ENCODE measurements at places on chromosomes 3 and 15. TPM values are rescaled to one million over a fixed set of nuclear protein-coding genes. Genes with fewer than 3 reads are reported as not detected.
A peak's percentile ranks its signal among the peaks of the same experiment; 100 is the strongest.

DNA sequence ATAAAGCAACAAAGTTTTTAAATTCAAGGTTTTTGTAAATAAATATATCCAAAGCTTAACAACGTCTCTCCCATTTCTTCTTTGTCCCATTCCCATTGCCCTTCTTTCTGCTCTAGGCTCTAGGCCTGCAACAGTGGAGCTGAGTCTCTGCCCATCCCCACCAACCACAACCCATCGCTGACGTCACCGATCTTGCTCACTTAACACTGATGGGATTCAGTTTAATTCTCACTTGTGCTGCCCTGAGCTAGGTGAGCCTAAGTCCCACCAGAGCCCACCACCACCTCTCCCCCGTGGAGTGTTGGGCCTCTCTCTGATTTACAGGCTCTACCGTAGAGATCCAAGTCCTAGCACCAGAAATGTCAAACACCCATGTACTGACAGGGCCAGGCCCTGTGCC lies 61.3 kb upstream of the RAB6B start:
- ATAC-seq, result no peak

GRCh38 chr3:73498764-73499622 lies 125.7 kb downstream of the PDZRN3 start:
- ATAC-seq, result no peak

- ATAC-seq, result no peak
Observed at GRCh38 chr15:70503798-70504298, 259.5 kb downstream of the UACA start.

- ATAC-seq, result no peak
Observed at GRCh38 chr15:25239471-25240345, 199.1 kb downstream of the UBE3A start.

- peak; percentile 8 for ATAC-seq
Observed at GRCh38 chr3:14539742-14540491, at the start of gene GRIP2. TSS of gene GRIP2 (minus strand) at chr3:14540342. CDS start at chr3:14540308, 34 bp downstream.

- ATAC-seq, result no peak
Observed at GRCh38 chr3:106534206-106534605, 665.4 kb upstream of the CBLB start.

DNA sequence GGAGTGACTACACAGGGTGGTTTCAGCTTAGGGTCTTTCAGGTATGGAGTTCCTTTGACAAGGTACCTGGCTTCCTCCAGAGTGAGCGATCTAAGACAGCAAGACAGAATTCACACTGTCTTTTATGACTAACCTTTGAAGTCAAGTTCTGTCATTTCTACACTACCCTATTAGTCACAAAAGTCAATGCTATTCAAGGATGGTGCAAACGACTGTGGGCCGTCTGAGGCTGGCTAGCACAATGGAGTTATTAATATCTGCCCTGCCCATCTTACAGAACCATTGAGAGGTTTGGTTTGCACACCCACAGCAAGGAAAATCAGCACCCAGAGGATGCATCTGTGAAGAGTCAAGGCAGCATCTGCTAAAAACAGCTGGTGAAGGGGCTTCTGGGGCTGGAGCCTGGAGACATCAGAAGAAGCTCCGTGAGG lies 62.9 kb upstream of the XCR1 start:
- no peak for ATAC-seq

DNA sequence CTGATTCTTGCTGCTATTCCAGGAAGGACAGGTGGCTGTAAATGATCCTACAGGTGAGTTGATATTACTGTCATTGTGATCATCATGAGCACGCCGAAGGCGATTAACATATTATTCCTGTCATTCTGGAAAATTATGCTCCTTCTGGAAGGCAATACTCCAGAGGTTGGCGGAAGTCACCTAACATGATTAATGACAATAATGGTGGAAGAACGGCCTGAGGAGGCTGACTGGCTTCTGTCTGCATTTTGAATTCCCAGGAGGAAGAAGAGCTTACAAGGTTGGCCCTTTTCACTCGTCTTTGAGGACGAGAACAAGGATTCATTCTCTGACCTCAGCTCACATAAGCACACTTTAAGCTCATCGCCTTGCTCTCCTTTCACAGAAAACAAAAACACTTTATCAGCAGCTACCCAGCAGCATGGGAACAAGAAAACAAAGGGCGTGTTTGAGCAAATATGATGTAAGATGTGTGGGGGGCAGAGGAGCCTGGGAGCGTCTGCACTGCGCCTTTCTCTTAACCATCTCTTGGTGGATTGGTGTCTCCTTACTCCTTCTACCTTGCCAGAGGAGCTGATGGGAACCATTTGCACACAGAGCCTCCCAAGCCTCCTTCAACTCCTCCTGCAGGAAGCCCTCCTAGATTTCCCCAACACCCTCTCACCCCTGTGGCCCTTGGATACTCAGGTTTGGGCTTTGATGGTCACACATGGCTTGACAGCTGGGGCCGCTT lies 23.0 kb downstream of the ACSBG1 start:
- no peak for ATAC-seq

DNA sequence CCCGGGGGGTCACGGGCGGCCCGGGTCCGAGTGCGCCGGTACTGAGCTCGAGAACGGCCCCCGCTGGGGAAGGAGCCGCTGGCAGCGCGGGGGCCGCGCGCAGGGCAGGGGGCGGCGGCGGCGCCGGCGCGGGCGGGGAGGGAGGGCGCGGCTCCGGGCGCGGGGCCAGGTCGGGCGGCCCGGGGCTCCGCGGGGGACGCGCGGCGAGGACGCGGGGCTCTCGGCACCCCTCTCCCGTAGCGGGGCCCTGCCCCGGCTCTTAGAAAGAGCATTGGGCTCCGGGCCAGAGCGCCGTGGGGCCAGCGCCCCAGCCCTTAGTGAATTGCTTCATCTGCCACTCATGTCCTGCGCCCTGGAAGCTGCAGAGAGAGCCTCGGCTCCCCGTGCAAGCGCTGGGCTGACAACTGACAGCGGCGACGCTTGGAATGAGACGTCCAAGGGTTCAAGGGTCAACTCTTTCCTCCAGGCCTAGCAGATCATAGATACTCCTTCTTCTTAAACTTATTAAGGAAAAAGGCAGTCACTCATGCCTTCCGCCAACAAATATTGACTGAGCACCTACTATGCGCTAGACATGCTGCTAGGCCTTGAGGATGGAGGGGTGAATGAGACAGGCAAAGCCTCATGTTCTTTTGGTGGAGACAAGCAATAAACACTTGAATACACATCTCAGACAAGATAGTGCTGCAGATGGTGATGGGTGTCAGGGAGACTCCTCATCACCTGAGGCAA lies 140.8 kb downstream of the SMAD6 start:
- peak; percentile 77 for ATAC-seq

DNA sequence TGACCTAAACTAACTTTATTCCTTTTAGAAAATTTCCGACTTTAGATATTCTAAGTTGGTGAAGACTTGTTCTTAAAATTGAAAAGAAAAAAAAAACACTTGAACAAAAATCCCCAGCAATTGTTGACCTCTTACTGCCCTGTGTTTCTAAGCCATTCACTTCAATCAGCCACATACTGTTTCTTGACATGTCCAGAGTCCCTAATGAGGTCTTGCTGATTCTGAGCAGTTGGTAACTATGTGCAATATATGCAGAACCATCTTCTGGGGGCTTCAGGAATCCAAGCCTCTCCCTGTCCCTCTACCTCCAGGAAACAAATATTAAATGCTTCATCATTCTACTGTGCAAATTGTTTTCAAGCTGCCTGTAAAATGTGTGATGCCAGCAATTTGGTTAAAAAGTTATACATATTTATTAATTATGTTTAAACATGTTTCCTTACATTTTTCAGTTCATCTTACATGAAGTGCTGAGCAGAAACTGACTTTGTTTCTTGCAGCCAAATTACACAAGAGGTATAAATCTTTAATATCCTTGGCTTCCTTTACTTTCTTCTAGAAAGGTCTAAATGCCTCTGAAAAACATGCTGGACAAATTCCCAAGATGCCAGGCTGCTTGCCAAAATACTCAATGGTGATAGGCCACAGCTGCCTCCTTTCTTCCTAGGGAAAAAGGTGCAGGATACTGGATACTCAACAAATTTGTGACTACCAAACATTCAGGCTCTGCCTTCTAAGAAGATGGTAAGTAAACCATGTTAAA lies 19.8 kb upstream of the GYG1 start:
- peak; percentile 60 for ATAC-seq

- no peak for ATAC-seq
Observed at GRCh38 chr3:43869491-43869890, 178.8 kb downstream of the ABHD5 start.

GRCh38 chr3:17030956-17031652 lies 146.3 kb downstream of the PLCL2 start:
- no peak for ATAC-seq

DNA sequence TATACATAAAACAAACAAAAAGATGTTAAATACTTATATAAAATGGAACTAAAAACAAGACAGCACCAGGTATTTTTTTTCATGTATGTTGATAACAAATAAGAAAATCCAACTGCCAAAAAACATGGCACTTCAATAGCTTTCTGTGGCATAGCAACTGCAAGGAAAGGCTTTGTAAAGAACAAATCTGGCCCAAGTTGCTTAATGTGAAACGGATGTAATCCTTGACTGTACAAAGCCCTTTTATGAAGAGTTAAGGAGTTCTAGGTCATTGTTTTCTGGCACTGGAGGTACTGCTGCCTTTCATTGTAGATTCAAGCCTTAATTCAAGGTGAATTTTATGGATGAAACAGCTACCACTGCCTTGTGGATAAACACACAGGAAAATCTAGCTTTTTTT lies 68.8 kb upstream of the SLC12A8 start:
- no peak for ATAC-seq

- no peak for ATAC-seq
Observed at GRCh38 chr15:89335298-89336041, 846 bp upstream of the POLG start.

GRCh38 chr3:13644341-13645117 lies 95.6 kb downstream of the FBLN2 start:
- no peak for ATAC-seq

DNA sequence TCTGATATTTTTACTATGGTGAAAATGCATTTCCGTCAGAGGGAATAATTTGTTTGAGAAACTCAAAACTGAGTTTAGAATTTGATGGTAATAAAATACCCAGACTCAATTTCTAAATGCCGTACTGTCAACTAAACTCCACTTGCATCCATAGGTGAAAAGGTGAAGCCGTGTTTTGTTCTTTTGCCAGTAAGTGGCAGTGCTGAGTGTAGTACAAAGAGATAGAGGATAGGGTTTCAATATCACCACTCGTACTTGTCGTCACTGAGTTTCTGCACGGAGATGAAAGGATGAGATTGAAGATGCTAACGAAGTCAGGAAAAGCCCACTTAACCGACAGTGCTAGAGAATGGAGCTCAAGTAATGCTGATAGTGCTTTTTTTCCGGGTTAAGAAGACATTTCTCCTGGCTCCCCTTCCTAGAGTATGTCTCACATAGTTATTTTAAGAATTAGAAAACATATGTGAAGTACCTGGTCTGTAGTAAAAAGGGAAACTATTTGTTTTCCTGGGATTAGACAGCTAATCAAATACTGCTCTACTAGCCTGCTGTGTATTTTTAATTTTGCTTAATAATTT lies 345.1 kb downstream of the IL5RA start:
- ATAC-seq, result no peak

DNA sequence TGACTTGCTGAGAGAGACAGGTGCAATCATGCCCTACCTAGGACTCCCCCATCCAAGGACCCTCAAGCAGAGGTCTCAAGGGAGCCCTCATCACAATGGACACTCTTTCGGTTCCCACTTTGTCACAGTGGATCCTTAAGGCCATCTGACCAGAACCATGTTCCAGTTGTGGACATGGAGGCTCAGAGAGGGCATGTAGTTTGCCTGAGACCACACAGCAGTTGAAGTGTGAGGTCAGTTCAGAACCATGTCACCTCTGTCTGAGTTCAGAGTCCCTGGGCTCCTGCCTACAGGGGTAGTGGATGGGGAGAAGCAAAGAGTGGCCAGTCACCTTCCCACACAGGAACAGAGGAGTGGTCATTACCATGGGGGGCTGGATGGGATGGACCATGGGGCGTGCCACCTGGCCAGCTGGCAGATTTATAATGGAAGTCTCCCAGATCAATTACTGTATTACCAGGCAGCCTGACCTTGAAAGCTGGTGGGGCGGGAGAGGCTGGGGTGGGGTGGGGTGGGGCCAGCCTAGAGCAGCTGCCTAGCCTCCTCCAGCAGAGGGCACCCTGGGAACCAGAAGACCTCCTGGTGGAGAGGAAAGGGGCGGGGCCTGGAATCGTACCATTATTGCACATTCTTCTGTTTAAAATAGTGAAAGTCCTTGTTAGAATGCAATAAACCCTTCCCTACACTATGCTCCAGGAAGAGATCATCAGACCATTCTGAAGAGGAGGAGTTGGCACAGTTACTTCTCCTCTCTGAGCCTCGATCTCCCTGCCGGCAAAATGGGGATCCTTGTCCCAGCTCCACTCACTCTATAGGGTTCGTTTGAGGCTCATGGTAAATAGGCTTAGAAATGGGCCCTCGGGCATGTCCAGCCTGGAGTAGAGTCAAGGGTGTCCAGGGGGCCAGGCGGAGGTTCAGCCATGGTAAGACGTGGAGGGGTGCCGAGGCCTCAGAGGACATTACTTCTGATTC lies 26.9 kb upstream of the LINGO1 start:
- no peak for ATAC-seq

DNA sequence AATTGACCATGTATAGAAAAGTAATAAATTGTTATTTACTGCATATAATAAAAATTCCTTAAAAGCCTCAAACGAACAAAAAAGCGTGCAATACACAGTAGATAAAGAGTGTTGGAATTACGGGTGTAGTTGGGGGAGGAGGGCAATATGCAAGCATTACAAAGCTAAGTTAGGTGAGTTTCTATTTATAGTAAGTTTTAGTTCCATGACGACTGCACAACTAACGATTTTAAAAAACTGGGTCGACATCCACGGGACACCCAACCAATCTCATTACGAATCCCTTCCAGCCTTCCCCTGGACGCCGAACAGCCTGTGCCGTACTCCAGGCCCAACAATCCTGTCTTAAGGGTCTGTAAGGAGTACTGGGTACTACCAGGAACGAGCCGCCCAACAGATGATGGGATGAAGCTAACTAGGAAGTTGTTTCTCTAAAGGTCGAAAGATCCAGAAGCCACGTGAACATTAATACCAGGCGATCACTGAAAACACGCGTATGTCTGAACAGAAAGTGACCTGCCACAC lies 677 bp downstream of the POLQ start:
- no peak for ATAC-seq

DNA sequence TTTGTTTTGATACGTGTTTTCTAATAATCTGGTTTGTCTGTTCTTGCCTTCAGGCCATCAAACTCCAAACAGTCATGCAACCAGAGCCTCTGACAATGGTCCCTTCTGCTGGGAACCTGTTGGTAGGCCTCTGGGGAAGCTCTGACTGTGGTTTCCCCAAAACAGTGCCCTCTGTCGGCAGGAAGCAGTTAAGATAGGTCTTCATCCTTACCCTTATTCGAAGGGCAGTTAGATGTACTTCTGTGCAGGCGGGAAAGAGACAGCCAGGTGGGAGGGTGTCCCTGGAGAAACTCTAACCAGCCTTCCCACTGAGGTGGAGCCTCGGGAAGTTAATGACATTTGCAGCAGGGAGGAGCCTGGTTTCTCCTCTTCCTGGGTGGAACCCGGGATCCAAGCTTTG lies 81.6 kb upstream of the CHMP2B start:
- ATAC-seq, result no peak

Gene GOLGA8N
- total RNA-seq, result 2.8 TPM

Gene PDE12
- 16.0 TPM for total RNA-seq

Gene LIPC
- total RNA-seq, result not detected

Gene GABRR3
- not detected for total RNA-seq

Gene CACNA2D2
- total RNA-seq, result 1.7 TPM

All from gastroesophageal sphincter (tissue), 4 donors.